Fibroblast of mammary gland (primary cell): ENCODE measurements at places on chromosomes 7 and 10.
A peak's percentile ranks its signal among the peaks of the same experiment; 100 is the strongest.

DNA sequence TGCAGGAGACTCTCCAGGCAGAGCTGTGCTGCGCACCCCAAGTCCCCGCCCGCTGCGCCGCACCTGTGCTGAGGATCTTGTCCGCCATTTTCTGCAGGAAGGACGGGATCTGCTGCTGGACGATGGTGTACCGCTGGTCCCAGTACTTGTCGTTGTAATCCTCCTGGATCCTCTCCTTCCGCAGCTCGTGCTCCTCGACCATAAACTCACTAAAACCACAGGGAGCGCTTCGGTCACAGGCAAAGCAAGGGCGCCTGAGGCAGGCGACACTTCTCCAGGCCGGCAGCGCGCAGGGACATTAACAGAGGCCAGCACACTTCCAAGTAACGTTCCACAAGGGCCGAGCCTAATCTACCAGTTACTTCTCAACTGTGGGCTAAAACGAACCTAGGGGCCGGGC, 13.1 kb upstream of the ADAM8 start:
- DNase-seq, result no peak

GRCh38 chr10:5844345-5845055, 31.3 kb upstream of the GDI2 start:
- peak; percentile 6 for DNase-seq

GRCh38 chr10:92387289-92387940, 96.4 kb downstream of the MARCHF5 start:
- peak; percentile 71 for DNase-seq

GRCh38 chr7:111320133-111320532, 229.2 kb downstream of the LRRN3 start:
- no peak for DNase-seq

DNA sequence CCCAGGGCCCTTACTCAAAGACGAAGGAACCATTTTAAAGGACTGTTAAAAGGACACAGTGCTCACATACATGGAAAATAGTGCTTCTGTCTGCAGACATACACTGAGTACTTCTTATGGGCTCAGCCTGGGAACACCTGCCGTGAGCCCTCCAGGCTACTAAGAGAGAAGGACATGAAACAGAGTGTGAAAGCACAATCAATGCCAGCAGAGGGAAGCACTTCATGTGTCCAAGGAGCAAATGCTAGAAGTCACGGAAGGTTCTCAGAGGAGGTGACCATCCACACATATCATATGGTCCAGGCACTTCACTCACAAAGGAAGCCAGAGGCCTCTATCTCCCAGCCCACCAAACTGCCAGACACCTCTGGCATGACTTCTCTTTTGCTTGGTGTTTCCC, 15.5 kb downstream of the ELMO1 start:
- no peak for DNase-seq

GRCh38 chr7:21945454-21946221, at the start of gene CDCA7L:
Gene CDCA7L (minus strand): TSS chr7:21945899. CDS start chr7:21945804, 95 bp downstream.
- DNase-seq, result peak; percentile 63

DNA sequence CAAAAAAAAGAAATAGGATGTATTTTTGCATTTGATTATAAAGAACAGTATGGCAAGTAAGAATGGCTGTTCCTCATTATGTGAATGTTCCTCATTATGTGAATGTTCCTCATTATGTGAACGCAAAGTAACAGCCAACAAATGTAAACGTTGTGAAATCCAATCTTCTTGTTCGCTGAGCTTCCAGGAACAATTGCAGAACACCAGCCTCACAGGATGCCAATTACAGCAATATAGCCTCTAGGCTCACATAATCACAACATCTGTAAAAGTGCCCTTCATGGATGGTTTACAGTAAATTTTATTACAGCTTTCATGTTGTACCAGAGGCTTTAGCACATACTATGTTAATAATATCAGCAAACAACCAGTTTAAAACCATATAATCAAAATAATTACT, 71.6 kb downstream of the THSD7A start:
- DNase-seq, result peak; percentile 10

DNA sequence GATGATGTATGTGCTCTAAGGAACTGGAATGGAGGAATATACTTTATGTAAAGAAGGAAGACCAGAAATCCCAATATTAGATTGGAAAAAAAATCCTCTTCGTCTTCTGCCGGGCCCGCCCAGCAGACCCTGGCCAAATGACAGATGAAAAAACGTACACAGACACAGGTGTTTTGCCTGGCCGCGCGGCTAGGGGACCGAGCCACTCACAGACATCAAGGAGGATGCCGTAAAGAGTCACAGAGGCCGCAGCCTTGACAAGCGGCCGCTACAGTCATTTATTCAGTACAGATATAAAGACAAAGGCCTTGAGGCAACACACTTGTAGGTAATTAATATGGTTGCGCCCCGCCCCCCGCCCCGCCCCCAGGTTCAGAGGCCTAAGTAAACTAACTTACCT, 594.1 kb downstream of the GRM8 start:
- no peak for DNase-seq

- no peak for DNase-seq
Measured at GRCh38 chr7:41175435-41175834, 527.5 kb downstream of the INHBA start.

- no peak for DNase-seq
Measured at GRCh38 chr7:51182636-51183166, 133.9 kb downstream of the COBL start.

GRCh38 chr10:131575877-131576276, 264.4 kb upstream of the TCERG1L start:
- DNase-seq, result no peak
